ENCODE measurements at places on chromosomes 11 and 22. TPM values are rescaled to one million over a fixed set of nuclear protein-coding genes. Genes with fewer than 3 reads are reported as not detected.
A peak's percentile ranks its signal among the peaks of the same experiment; 100 is the strongest.

GRCh38 chr11:3880724-3881123 lies 25.3 kb downstream of the STIM1 start:
- DNase-seq, result no peak

GRCh38 chr22:22666307-22667091 lies 22.1 kb downstream of the GGTLC2 start:
- no peak for DNase-seq

DNA sequence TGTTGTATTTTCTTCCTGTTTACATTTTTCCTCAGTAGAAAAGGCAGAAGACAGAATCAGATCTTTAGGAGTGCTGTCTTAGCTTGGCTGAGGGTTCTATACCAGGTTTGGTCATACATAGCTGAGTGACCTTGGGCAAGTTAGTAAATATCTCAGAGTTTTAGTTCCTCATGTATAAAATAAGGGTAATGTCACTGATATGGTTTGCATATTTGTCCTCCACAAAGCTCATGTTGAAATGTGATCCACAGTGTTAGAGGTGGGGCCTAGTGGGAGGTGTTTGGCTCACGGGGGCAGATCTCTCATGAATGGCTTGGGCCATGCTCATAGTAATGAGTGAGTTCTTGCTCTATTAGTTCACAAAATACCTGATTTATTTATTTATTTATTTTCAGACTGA lies 7.5 kb upstream of the HTR3A start:
- DNase-seq, result no peak

DNA sequence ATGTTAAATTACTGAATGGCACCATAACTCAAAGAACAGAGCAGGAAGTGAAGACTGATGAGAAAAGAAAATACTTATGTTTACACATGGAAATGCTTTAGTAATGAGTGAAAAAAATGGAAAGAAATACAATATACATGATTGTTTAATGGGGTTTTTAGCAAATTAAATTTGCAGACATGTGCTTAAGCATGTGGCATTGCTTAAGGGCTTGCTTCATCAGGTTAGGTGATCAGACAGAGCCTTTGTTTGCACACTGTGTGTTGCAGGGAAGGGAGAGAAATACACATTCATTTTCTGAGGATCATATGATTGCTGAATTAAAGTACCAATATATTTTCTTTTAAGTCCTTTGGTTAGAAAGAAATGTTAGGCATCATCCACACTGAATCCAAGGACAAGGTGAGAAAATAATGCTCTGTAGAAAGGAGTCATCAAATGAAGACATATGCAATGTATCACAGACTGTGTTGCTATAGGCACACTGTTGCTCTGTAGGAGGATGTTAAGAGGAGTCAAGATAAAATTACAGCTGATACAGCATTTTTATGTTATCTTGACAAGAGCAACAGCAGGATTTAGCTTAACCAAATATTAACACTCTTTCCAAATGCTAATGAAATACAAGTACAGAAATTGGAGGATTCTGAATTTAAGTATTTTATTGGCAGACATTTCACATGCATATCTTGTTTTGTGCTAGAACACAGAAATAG lies 23.4 kb upstream of the ARHGAP20 start:
- no peak for DNase-seq

LRRC10B gene
- 1.1 TPM for total RNA-seq

DNA sequence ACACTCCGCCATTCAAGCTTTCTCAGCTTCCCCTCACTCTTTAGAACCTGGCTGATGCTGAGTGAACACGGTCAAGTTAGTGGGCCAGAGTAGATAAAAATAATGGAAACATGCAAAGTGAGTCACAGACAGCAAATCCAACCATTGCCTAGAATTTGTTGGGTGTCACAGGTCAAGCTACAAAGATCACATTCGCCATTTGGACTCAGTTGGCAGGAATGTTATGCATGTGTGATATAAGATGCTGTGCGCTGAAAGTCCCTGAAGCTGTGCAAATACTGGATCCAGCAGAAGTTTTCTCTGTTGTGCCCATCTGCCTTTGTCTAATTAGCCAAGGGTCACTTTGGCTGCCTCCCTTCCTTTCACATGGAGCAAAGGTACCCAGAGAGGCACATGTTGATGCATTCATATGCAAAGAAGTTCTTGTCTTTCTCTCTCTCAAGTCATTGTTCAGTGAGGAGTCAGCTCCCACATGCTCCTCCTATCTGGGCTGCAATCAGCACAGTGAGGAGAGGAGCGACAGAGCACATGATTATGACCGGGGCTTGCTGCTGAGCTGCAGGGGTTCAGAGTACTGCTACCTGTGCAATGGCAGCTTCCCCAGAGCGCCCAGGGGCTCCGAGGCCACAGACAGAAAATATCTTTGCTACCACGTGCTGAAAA lies 39.7 kb downstream of the FLI1 start:
- DNase-seq, result no peak

MIOX gene
- not detected for total RNA-seq

C22orf42 gene
- total RNA-seq, result not detected

WNT7B gene
- total RNA-seq, result 0.19 TPM

- DNase-seq, result no peak
Measured at GRCh38 chr11:101091781-101092180, 37.8 kb downstream of the PGR start.

- DNase-seq, result no peak
Measured at GRCh38 chr22:32692371-32692770, 109.1 kb upstream of the TIMP3 start.

CCDC81 gene
- 0.51 TPM for total RNA-seq

GRCh38 chr11:79932612-79933011 lies 491.8 kb upstream of the TENM4 start:
- DNase-seq, result no peak

GRCh38 chr11:48103621-48104567 lies 112.7 kb upstream of the OR4B1 start:
- DNase-seq, result peak; percentile 47

GRCh38 chr11:110860461-110860860 lies 148.2 kb upstream of the ARHGAP20 start:
- DNase-seq, result no peak

- DNase-seq, result no peak
Measured at GRCh38 chr11:68043349-68044144, 4.7 kb downstream of the TCIRG1 start.

Data from right atrium auricular region (tissue), 2 donors.